ENCODE measurements at places on chromosomes 2 and 18.

DNA sequence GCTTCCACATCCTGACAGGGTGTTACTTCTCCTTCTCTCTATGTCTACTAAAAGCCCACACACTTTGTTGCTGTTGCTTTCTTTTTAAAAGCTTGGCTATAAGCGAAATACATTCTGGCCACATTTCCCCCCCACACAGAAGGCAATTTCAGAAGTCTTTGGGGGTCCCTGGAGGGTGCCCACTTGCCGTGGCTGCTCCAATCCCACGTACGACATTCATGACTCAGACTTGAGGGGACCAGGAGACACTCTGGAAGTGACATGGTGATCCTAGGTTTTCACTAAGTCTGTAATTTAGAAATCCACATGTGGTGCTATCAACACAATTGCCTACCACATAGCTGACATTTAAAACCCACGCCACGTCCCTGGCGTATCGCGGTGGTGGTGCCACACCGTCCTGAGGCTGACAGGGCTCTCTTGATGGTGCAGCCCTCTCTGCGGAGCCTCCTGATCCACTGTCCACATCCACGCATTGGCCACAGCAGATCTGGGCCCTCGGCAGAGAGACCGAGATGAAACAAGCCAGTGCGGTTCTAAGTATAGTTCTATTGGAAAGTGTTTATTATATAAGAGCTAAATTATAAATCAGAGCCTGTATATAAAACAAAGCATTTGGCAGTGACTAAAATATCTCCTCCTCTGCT, 42.4 kb downstream of the CYP27C1 start:
- no peak for DNase-seq

- DNase-seq = no peak
These were observed 57.9 kb upstream of the CD226 start for GRCh38 chr18:70005580-70005979.

DNA sequence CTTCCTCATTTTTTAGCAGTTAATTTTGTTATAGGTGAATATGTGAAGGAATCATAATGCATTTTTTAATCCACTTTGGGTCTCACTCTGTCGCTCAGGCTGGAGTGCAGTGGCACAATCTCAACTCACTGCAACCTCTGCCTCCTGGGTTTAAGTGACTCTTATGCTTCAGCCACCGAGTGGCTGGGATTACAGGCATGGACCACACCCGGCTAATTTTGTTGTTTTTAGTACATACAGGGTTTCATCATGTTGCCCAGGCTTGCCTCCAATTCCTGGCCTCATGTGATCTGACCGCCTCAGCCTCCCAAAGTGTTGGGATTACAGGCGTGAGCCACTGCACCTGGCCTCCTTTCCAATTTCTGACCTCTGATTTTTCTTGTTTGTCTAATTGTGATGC, 17.7 kb downstream of the SCYGR5 start:
- DNase-seq = no peak

DNA sequence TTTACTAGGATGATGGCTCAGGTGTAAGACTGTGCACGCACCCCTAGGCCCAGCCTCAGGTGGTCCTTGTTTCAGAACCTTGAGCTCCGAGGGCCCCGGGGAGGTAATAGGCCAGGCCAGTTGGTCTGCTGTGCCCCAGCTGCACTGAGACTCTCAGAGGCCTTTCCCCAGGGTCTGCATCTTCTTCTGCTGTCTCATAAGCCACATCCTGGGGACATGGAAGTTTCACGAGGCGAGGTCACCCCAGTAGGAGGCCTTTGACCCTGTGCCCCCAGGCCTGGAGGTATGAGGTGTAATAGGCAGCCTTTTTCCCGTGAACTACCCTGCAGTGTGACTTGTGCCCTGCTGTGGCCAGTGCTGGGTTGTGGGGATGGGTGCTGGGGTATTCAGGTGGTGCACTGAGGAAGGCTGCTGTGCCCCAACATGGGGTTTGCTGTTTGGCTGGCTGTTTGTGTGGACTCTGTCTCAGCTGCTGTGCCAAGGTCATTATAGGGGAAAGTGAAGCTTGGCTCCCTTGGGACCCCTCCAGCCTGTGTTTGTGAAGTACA, 6.9 kb downstream of the OXER1 start:
- no peak for DNase-seq

GRCh38 chr18:21747268-21747667, 6.7 kb downstream of the MIB1 start:
- DNase-seq = no peak
